ENCODE measurements at places on chromosomes 1 and 21. TPM values are rescaled to one million over a fixed set of nuclear protein-coding genes. Genes with fewer than 3 reads are reported as not detected.

DNA sequence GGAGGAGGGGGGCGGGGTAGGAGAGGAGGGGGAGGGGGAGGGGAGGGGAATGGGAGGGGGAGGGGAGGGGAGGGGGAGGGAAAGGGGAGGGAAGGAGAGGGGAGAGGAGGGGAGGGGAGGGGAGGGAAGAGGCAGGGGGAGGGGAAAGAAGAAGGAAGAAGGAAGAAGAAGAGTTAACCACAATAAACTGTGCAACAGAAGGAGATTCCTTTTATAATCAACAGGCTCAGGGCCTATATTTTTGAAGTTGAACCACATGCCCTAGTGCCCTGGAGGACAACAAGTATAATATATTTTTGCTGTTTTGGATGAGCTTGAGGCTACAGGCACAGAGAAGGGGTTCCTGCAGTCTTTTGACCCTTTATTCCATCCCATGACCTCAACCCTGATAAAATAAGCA is 228.2 kb upstream of the IRF2BP2 start:
- no peak for DNase-seq

The AK5 gene
- total RNA-seq: 1.0 TPM

The EPS8L3 gene
- total RNA-seq: 0.11 TPM

GRCh38 chr1:115300087-115300876 is 37.8 kb downstream of the NGF start:
- DNase-seq: no peak

DNA sequence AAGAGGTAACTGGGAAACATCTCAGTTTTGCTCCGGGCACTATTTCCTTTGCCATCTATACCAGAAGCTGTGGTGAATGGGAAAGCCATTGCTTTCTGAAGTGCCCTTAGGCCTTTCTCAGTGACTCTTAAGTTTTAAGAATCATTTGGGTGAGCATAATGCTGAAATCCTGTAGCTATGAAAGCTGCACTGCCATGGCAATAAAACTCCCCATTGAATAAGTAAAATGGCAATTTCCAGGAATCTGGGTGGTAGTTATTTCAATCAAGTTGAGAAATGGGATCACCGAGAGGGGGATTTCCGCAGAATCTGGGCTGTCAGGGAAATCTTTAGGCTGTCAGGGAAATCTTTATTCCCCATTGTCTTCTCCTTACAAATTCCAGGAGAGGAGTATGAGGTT is 26.8 kb upstream of the MACF1 start:
- DNase-seq: no peak

DNA sequence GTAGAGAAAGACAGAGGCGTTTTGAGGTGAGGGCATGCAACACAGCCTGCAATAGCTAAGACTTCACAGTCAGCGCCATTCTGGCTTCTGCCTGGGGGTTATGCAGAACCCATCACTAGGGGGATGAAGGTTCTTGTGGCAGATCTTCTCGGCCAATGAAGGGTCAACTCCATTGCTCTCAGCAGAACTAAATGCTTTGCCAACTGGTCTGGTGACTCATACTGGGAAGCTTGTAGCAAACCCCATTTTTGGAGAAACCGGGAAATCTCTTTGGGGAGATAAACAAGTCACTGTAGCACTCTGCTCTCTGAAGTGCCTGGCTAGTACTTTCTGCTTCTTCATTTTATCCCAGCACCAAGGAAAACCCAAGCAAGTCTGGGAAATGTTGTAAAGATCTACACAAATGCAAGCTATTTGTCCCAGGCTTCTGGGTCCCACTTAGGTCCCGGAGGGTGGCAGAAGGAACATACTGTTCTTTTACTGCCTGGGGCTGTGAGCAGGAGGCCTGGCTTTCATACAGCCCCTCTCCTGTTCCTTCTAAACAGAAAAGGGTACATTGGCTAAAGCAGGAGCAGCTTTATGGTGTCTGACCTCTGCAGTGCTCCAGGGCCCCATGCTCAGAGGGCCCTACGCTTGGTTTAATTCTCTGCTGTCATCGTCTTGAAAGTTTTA is 28.8 kb downstream of the SHISA4 start:
- DNase-seq: no peak

The PTGFR gene
- 0.44 TPM for total RNA-seq

DNA sequence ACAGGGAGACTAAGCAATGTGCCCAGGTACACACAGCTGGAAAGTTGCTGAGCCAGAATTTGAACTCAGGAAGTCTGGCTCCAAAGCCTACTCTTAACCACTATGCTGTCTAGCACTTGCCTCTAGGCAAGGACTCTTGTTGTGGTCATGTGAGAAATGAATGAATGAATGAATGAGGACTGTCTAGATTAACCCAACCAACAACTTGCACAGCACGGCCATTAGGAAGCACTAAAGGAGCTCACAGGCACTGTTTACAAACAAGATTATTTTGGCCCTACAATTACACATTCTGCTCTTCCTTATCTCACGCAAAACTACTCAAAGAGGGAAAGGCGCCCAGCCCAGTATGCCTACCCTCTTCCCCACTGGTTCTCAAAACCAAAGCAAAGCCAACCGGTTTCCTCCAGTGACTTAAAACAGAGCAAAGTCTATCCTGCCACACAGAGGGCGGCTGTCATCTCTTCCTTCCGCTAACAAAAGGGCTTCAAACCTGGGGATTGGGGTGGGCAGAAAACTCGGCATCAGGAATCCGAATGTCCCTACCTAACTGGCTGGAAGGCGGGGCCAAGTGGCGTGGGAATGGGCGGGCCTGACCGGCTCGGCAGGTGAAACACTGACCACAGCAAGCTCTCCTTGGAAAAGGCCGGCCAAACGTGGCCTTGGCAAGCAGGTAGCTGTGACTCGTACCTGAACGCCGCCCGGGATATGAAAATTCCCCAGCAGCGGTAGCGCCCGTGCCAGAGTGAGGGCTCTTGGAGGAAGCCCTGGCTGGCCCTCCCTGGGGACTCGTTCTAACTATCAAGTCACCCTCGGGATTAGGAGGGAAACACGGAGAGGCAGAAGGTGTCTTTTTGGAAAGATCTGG is 948 bp downstream of the STK40 start:
- peak; percentile 53 for DNase-seq

The CYP4A22 gene
- total RNA-seq: not detected

DNA sequence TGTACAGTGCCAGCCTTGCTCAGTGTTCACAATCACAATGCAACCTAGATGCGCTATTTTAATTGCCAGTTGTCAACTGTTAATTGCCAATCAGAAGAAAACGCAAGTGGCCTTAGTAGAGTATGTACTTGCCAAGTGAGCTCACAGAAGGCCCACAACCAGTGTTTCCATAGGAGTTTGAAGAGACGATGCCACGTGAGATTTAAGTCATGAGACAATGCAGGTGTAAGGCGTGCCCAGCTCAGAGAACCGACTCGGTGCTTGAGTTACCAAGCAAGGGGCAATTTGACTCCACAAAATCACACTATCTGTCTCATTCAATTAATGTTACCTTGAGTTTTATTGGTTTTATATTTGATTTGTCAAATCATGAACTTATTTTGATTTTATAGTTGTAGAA is 65.6 kb downstream of the TEX35 start:
- no peak for DNase-seq

DNA sequence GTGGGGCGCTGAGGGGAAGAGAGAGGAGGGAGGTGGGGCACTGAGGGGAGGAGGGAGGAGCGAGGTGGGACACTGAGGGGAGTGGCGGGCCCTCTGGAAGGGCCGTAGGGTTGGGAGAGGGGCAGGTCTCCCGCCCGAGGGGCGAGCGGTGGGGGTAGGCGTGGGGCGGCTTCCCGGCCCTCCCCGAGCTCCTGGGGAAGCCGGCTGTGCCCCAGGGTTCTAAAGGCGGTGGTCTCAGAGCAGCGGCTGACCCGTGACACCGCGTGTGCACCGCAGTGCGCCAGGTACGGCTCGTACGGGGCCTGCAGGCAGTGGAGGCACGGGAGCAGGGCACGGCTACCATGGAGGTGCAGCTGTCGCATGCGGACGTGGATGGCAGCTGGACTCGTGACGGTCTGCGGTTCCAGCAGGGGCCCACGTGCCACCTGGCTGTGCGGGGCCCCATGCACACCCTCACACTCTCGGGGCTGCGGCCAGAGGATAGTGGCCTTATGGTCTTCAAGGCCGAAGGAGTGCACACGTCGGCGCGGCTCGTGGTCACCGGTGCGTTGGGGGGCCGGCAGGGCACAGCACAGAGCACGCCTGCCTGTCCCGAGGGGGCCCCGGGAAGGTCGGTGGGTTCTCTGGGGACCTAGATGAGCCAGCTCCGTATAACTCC is 68.5 kb downstream of the OBSCN start:
- DNase-seq: peak; percentile 18

The DEPDC1 gene
- total RNA-seq: 0.27 TPM

GRCh38 chr1:109490029-109490933 is 3.6 kb upstream of the CYB561D1 start:
- peak; percentile 62 for DNase-seq

The OR2L5 gene
- total RNA-seq: not detected

The HES5 gene
- 0.63 TPM for total RNA-seq

The C4BPB gene
- 0.30 TPM for total RNA-seq

DNA sequence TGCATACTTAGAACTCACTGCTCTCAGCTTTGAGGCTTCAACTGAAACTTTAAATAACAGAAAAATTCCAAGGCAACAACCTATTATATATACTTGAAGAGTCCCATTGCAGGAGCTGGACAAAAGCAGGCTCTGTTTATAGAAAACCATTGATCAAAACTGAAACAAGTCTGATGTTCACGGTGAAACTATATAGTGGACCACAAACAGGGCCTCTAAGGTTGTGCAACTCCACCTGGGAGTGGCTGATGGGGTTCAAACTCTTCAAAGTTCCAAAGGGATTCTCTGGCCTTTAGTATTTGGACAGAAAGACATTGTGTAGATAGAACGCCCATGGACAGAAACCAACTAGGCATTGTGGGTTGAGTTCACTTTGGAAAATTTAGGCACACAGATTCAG is 140.3 kb downstream of the ZC3H11B start:
- DNase-seq: no peak

GRCh38 chr1:162018418-162018817 is 5.3 kb downstream of the OLFML2B start:
- no peak for DNase-seq

DNA sequence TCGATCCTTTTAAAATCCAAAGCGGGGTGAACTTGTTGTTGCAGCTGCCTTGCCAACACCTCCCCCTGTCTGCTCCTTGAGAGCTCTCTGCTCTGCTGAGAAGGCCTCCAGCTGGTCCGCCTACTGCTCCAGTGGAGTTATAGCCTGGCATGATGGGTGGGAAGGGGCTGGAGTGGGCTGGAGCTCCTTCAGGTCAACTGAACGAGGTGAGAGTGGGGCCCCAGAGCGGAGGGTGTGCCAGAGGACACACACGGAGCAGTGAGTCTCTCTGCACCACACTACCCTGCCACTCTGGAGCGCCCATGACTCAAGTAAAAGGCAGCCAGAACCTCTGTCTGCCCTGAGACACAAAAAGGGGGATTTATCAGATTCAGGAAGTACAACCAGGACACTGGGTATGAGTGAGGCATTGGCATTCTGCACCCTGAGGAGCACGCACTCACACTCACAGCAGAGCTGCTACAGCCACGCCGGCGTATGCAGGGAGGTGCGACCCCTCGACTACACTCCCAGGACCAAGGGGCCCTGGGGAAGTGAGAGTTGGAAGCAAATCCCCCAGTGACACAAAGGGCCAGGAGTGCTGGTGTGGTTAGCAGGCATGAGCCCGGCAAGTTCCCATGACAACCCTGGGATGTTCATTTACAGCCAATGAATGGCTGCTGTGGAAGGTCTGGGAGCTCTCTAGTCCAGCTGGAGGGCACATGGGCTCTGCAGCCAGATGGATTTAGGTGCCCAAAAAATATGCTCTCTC is 28.0 kb upstream of the EVA1B start:
- DNase-seq: no peak

The CGN gene
- 0.52 TPM for total RNA-seq

The SH2D1B gene
- 0.11 TPM for total RNA-seq

- no peak for DNase-seq
Measured at GRCh38 chr1:168888418-168888817, 159.4 kb upstream of the DPT start.

GRCh38 chr1:2949966-2950925 is 71.0 kb upstream of the ACTRT2 start:
- DNase-seq: peak; percentile 2

The PLCH2 gene
- total RNA-seq: 0.16 TPM

DNA sequence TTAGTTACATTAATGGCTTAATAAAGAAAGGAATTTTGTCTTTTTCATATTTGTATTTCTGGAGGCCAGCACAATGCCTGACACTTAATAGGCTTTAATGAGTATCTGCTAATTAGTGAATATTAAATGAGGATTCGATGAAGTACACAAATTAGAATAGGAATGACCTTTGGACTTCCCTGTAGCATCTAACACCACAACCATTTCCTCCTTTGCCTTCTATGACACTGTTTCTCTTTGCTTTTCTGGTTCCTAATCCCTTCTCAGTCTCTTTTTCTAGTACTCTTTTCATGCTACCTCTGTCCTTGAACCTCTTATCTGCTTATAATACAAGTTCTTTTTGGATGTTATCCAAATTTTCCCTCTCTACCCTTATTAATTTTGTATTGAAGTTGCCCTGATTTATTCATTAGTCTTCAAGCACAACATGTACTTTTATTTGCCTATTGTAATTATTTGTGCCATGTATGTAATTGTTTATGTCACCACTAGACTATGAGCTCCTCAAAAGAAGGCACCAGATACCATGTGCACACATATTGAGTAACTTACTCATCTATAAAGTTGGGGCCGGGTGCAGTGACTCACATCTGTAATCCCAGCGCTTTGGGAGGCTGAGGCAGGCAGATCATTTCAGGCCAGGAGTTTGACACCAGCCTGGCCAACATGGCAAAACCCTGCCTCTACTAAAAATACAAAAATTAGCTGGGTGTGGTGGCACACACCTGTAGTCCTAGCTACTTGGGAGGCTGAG is 23.8 kb downstream of the RPS27 start:
- DNase-seq: no peak

- no peak for DNase-seq
Measured at GRCh38 chr1:28417926-28418637, 48.5 kb downstream of the PHACTR4 start.

The COL24A1 gene
- 0.74 TPM for total RNA-seq

DNA sequence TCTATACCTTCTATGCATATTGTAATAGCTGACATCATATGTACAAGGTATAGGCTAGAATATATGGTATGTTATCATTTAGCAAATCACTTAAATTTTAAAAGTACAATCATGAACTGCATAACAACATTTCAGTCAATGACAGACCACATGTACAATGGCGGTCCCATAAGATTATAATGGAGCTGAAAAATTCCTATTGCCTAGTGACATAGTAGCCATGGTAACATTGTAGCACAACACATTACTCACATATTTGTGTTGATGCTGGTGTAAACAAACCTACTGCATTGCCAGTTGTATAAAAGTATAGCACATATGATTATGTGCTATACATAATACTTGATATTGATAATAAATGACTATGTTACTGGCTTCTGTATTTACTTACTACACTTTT is 8.9 kb downstream of the RAB3B start:
- no peak for DNase-seq

GRCh38 chr1:21212126-21212525 is 35.4 kb upstream of the EIF4G3 start:
- DNase-seq: no peak

Data from left ventricle myocardium inferior (tissue), 1 donor.